ENCODE measurements at places on chromosomes 1 and 21. TPM values are rescaled to one million over a fixed set of nuclear protein-coding genes. Genes with fewer than 3 reads are reported as not detected.

- DNase-seq = no peak
Measured at GRCh38 chr1:12164210-12164609, 2.6 kb upstream of the TNFRSF1B start.

- DNase-seq = no peak
Measured at GRCh38 chr1:1058921-1059493, 15.1 kb downstream of the RNF223 start.

DNA sequence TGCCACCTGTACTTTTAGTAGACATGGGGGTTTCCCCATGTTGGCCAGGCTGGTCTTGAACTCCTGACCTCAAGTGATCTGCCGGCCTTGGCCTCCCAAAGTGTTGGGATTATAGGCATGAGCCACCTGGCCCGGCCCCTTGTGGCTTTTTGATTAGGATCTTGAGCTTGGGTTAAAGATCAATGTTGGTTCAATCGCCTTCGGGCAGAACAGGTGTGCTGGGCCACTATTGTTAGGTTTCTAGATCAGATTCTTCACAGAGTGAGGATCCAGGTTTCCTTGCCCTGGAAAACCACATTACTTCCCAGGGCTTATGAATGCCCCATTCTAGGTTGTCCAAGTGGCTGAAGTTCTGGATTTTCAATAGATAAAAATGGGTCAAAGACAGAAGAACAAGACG, 6.1 kb downstream of the ETV3 start:
- DNase-seq = no peak

GRCh38 chr1:161910604-161911003, 113.1 kb downstream of the OLFML2B start:
- DNase-seq = no peak

DNA sequence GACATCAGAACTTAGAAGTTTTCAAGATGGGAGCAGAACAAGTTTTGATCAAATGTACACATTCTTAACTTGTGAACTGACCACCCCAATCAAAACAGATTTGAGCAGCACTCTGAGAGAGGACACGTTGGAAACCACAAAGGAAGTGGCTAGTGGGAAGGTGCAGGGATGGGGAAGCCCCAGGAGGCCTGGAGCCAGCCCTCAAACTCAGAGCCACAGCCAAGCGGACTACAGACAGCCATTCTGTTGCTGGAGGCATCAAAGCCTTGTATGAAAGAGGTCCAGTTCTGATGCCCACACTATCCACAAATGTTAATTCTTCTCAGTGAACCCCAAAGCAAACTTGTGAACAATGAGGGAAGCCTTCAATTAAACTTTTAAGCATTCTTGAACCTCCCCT, 143.6 kb upstream of the RAB4A start:
- peak; percentile 42 for DNase-seq

The PRELP gene
- not detected for total RNA-seq

The FOXD2 gene
- total RNA-seq = 0.49 TPM

All from natural killer cell (primary cell).